ENCODE measurements at places on chromosomes 13 and 19.

- no peak for DNase-seq
Observed at GRCh38 chr19:35310811-35311465, 18.0 kb upstream of the CD22 start.

DNA sequence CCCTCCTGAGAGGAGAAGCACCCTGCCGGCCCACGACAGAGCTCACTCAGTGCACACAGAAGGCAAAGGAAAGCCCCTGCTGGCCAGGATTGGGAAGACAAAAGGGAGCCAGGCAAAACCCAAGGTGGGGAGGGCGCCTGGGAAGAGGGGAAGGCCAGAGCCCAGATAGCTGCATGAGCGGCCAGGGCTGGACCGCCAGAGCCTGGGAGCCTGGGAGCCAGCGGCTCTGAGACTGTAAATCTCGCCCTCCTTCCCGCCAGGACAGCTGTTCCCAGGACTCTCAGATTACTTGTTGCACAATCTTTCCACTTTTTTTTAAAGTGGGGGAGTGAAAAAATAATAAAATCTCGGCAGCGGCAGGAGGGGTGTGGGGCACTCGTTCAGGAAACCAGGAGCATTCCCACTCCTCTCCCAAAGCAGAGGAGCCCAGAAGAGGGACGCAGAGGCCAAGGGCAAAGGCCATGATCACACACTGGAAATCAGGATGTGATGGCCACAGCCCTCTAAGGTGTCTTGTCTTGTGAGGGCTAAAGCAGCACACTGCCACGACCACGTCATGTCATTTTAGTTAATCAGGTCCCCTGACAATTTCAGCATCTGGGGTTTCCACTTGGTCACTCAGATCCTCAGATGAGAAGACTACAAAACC, 19.6 kb upstream of the EPHX3 start:
- peak; percentile 85 for DNase-seq

- DNase-seq = no peak
Observed at GRCh38 chr13:40126306-40127085, 471.0 kb downstream of the COG6 start.

DNA sequence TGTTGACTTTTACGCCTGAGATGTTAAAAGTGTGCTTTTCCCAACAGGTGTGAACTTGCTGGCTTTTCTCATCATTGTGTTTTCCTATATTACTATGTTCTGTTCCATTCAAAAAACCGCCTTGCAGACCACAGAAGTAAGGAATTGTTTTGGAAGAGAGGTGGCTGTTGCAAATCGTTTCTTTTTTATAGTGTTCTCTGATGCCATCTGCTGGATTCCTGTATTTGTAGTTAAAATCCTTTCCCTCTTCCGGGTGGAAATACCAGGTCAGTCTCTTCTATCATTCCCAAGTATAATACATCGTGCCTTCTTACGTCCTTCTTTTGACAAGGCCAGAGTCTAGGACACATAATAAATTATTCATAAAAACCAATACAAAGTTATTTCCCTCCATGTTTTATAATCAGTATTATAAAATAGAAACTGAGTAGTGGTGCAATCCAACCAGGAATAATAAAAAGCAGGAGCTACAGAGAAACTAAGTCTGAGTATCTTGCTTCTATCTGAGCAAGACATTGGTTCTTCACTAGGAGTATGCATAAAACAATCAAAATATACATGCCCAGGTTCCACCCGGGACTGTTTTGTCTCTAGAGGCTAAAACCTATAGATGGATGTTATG, 57.9 kb downstream of the RXFP2 start:
- DNase-seq = peak; percentile 23

GRCh38 chr13:79194272-79194671, 211.8 kb downstream of the RBM26 start:
- no peak for DNase-seq

- no peak for DNase-seq
Observed at GRCh38 chr19:6214881-6215541, 64.8 kb downstream of the MLLT1 start.

- DNase-seq = no peak
Observed at GRCh38 chr13:52067237-52067636, 42.7 kb downstream of the UTP14C start.

DNA sequence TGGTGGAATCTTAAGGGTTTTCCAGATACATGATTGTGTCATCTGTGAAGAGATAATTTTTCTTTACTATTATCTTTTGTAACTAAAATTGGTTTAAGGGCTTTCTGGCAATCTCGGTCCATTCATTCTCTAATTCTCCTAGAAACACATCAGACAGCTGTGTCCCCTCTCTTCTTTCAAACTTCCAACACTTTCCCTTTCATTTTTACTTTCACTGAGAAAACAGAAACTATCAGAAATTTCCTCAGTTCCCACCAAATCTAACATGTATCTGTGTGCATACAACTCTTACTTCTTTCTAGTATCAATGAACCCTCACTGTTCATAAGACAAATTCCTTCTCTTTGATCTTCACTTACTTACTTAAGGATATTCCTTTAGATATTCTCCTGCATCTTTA, 40.2 kb downstream of the KCNRG start:
- no peak for DNase-seq

DNA sequence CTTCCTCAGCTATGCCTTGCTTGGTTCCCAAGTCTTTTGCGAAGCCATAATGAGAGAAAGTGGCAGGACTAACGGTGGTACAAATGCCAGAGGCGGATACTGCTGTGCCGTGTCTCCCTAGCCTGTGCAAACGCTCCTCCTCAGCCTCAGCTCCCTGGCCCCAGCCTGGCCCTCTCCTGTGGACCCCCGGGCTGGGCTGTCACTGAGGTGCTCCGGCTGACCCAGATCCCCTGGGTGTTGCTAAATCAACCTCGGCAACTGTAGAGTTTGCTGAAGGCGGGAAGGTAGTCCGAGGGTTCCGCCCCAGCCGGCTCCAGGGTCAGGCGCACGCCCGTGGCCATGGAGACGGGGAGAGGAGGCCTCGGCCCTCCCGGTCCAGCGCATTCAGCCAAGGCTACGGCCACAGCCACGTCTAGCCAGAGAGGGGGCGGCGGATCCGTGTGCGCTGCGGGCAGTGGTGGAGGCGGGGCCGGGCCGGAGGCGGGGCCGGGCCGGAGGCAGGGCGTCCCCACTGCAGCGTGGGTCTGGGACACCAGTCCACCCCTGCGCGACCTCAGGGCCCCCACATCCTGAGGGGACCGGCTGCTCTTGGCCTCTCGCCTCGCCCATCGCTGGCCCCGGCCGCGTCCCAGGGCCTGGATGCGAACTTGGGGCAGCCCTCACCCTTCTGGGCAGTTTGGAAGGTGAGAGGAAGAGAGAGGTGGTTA, 16.4 kb upstream of the ZNF492 start:
- no peak for DNase-seq
